ENCODE measurements at places on chromosomes 3 and 15.
A peak's percentile ranks its signal among the peaks of the same experiment; 100 is the strongest.

GRCh38 chr3:127857333-127857732 lies 35.0 kb upstream of the MGLL start:
- no peak for DNase-seq

DNA sequence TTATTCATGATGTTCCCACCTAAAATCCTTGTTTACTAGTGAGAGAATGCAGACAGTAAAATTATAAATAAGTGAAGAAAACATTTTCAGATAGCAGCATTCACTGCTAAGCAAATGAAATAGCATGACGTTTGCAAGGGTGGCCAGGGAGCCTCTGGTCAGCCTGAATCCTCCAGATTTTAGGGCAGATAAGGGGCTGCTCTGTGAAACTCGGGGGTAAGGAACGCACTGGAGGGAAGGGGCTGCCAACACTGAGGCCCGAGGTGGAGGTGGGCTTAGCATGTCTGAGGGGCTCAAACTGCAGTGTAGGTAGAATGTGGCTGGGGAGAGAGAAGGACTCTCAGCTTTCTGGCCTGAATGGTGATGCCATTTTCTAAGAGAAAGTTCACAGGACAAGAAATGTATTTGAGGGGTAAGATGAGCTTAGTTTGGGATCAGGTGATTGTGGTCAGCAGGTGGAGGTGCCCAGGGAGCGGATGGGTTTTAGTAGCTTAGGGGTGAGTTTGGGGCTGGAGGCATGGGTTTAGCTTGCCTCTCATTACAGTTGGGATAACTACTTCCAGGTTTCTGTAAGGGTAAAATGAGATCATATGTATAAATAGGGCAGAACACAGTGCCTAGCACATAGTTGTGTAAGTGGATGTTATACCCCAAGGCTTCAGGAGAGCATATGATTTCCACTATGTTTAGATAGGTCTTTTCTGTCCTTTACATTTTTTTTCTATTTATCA lies 20.5 kb downstream of the GPR171 start:
- no peak for DNase-seq

DNA sequence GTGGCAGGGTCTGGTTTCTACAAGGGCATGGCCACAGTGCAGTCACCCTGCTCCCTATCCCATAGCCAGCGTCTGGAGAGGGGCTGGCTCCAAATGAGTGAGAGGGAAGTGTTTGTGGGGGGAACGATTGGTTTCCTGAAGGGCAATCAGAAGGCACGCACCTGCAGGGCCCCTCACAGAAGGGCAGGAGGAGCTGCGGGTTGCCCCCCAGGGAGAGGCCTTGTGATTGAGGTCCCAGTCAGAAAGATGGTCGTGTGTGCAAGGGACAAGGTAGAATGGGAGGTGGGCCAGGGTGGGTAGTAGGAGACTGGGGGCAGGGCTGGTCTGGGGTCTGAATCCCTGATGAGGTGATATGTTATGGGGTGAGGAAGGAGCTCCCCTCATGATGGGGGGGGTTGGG lies 35.8 kb downstream of the LIMD1 start:
- DNase-seq: no peak

GRCh38 chr15:72231833-72232478 lies 966 bp upstream of the PKM start:
- DNase-seq: peak; percentile 70

DNA sequence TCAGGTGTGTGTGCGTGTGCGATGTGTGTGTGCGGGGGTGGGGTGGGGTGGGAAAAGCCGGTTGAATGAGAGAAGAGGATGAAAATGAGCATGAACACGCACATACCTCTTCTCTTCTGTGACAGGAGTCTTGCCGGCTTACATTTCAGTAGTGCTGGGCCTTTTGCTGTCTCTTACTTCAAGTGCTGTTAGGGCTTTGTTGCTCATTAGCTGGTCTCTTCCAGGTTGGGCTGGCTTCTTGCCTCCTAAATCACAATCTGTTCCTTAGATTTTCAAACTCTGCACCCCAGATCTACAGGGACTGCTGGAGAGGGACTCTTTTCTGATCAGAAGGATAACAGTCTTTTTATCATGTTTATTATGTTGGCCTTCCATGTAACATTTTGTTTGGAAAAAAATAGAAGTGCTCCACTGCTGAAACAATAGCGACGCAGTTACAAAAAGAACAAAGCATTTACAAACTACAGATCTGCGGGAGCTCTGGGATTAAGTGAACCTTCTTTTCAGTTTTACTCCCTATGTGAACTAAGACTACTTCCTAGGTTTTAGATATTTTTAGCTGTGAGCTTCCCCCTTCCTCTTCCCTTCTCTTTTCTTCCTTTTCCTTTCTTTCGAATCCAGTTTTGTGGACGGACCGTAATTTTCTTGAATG lies 48.5 kb downstream of the USP13 start:
- no peak for DNase-seq

DNA sequence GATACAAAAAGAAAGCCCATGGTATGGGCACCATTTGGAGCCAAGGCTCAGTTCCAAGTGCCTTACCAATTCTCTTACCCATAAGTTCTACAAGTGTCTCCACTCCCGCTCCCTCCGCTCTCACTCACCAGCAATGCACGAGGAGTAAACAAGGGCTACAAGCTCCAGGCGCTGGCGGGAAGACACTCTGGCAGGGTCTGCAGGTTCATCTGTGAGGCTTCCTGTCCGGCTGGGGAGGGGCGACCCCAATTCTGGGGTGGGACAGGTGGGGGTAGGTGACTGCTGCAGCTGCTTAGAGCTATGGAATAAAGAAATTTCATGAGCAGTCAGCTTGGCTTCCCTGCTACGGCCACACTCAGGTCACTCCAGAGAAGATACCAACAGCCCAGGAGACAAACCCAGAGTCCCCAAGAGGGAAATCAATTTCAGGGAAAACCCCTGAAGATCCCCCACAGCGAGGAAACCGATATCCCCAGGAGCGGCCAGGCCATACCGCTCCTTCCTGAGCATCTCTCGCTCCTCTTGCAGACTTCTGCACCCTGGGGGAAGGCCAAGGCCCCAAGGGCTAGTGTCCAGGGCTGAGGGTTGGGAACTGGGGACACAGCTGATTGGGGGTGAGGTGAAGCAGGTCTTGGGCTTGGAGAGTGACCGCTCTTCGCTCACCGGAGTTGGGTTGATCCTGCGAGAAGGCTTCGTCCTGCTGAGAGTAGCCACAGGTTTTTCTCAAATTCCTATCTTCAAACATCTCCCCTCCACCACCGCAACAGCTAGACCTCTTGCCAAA lies 1.4 kb downstream of the CDAN1 start:
- no peak for DNase-seq

- DNase-seq: no peak
These were observed 57.0 kb downstream of the DUT start for GRCh38 chr15:48388016-48388851.

DNA sequence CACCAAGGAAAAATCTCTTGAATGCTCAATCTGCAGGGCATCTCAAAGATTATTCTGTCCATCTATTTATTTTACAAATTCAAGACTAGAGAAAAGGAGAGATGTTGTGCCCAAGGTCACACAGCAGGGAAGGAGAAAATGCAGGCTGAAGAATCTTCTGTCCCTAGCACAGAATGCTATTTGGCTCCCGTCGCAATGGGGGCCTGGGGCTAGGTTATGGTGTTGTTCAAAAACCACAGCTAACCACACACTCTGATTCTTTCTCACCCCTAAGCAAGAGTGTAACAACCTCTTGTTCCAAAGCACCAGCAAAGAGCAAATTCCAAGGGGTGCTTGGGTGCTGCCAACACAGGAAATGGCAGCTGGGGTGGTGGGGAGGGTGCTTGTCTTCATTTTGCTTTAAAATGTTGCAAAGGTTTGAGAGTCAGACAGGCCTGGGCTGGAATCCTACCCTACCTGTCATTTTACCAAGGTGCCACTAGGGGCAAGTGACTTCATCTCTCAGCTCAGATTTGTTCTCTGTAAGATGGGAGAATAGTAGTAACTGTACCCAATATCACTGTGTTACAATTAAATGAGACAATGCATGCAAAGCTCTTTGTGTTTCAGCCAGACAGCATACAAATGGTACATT lies 112.5 kb downstream of the ADAMTS9 start:
- DNase-seq: no peak

- no peak for DNase-seq
These were observed 90.7 kb upstream of the RGMA start for GRCh38 chr15:93179700-93180102.

DNA sequence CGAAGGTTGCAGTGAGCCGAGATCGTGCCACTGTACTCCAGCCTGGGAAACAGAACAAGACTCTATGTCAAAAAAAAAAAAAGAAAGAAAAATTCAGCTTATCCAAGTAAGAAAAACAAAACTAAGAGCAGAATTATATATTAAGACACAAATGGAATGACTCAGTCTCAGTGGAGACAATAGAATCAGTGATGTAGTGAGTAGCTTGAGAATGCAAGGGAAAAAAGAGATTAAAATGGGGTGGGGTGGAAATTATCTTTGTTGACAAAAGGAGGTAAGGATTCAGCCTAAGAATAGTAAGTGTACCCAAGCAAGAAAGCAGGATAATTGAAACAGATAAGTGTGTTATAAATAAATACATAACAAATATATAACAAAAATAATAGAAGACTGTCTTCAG lies 70.7 kb downstream of the BLM start:
- DNase-seq: no peak

DNA sequence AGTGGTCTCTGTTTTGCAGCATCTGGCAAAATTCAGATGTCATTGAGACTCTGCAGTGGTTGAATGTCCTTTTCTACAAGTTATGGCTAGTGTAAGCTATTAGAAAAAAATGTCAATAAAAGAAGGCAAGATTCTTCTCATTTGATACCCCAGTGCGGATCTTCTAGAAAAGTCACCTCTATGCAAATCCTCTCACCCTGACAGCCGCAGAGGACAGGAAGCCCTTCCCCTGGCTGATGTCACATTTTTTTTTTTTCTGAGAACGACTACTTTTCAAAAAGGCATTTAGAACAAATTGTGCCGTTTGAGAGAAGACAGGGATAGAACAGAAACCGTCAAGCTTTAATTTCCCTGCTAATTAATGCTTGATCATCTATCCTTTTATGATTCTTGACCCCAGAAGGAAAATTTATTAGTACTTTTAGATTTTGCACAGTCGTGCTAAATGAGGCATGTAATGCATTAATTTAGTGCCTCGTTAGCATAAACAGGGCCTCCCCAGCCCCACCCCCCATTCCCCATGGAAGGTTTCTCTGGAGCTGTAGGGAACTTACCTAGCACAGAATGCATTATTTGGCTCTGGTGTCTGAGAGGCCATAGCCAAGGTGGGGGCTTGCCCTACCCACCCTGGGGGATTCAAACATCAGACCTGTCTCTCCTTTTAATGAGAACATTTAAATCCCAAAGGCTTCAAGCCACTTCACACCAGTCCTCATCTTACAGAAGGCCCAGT lies 183.8 kb downstream of the OPA1 start:
- DNase-seq: no peak

- DNase-seq: no peak
These were observed 57.9 kb downstream of the RASA2 start for GRCh38 chr3:141544697-141545096.

DNA sequence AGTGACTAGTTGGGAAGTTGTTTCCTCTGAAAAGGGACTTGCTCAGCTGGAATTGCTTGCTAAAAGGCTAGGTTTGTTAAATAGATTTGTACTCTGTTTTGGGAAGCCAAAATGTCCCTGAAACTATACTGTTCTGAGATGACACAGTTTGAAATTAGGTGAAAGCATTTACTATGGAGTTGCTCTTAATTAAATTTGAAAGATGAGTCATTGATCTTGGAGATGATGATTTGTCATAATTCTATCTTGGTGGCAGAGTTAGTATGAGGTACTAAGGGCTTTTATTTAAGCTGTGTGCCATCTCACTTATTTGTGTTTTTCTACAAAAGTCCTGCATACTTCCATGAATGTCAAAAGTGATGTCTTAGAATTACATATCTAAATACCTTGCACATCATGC lies 320.9 kb downstream of the PTPRG start:
- DNase-seq: no peak

GRCh38 chr3:148990236-148990635 lies 1.1 kb upstream of the GYG1 start:
- peak; percentile 24 for DNase-seq

- DNase-seq: no peak
These were observed 17.4 kb downstream of the DET1 start for GRCh38 chr15:88529021-88529630.

GRCh38 chr3:120652281-120652680 lies 29.8 kb downstream of the HGD start:
- no peak for DNase-seq

DNA sequence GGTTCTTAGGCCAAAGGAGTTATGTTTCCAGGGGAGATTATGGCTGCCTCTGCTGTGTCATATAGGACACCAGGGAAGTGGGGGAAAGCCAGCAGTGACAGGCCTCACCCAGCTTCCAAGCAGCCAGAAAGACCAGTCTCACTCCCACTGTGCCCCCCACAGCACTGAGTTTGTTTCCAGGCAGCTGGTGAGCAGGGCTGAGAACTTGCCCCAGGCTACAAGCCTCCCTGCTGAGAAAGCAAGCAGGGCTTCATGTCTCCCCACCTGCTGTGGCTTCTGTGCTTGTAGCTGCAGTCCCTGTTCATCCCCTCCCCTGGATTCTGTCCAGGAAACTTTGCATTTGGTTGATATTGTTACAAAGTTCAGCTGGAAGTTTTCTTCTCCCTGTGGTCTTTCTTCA lies 376.3 kb downstream of the PDCD6IP start:
- DNase-seq: no peak

DNA sequence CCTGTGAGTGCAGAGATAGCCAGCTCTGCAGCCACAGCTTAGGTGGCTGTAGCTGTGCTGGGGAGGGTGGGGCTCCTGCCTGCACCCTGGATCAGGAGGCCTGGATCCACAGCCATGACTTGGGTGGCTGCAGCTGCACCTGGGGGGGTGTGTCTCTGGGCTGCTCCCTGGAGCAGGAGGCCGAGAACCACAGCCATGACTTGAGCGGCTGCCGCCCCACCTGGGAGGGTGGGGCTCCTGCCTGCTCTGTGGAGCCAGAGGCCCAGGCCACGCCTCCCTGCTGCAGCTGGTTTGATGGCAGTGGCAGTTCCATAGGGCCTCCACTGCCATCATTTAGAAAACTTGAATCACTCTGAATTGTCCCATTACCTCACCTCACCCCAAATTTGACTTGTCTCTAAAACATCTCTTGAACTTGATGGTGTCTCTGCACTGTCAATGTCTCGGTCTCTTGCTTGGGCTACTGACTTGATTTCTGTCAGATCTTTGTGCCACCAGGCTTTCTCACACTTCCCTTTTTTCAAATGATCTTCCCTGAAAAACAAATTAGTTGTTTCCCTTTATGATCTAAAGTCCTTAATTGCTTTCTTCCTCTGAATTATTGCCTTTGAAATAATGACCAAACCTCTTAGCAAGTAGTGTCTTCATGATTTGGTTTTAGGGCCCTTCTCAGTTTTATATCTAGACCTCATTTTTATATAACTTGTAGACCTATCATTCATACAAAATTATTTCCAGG lies 313.2 kb upstream of the MME start:
- no peak for DNase-seq

Measured in activated CD4-positive, alpha-beta memory T cell treated with anti-CD3 and anti-CD28 coated beads for 36 hours (primary cell).